Astrocyte of the spinal cord (primary cell): ENCODE measurements at places on chromosomes 7 and 10.

GRCh38 chr10:122019414-122019975 lies 30.5 kb downstream of the TACC2 start:
- no peak for DNase-seq

- peak; percentile 7 for DNase-seq
Observed at GRCh38 chr10:93131986-93132385, 58.3 kb downstream of the CYP26A1 start.

DNA sequence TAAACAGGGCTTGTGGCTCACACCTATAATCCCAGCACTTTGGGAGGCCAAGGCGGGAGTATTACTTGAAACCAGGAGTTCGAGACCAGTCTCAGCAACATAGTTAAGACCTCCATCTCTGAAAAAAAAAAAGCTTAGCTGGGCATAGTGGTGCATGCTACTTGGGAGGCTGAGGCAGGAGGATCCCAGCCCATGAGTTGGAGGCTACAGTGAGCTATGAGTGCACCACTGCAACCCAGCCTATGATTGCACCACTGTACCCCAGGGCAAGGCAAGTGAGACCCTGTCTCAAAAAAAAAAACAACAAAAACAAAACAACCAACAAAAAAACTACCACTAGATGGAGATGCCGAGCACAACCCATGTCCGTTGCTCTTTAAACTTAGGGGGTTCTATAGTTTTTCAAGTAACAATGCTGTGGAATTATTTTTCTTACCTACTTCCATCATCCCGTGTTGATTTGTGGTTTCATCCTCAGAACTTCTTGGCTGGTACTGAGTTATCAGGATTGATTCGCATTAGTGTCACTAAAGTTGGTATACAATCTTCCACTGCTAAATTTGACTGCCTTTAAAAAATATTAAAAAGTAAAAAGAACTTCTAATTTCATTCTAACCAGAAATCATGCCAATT lies 12.2 kb upstream of the REPIN1 start:
- DNase-seq, result peak; percentile 38

DNA sequence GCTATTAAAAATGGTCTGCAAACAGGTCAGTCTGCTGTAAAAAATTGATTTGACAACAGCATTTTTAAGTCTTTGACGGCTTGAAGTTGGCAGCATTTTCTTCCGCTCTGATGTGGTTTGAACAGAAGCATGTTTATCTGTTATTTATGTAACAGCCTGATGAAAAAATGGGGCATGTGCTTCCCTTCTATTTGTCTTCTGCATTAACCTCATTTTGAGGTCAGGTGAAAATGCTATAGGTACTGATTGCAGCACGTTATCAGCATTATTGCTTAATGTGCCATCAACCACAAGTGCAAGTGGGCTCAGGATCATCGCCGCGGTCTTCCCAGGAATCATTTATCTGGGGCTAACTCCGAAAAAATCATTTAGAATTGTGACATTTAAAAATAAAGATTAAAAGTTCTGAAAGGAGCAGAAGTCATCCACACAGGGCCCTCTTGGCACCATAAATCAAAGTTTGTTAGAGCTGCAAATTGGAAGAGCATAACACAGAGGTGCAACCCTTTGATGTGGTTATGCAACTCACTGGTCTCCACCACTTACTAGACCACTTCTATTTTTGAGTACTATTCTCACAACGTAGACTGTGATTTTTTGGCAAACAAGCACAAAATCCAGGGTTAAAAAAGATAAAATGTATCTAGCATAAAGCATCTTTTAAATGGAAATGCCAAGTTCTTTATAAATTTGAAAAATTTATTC lies 307.7 kb downstream of the MDFIC start:
- DNase-seq, result peak; percentile 35
